NCI-H1105 treated with DMSO at 0.1 percent for 48 hours (cell line): ENCODE measurements at places on chromosomes 4 and X.

DNA sequence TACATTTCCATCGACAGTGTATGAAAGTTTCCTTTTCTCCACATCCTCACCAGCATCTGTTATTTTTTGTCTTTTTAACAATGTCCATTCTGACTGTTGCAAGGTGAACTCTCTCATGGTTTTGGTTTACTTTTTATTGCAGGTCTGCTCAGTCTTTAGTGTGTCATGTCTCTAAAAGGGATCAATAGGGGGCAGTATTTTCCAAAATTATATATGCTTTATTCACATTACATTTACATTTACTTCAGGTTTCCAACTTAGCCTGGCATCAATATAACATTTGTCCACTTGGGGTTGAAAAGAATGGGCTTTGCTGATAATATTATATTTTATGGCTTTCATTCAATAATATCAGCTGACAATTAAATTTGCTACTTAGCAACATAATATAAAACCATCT is 265.0 kb upstream of the SLITRK2 start:
- no peak for DNase-seq

- DNase-seq, result no peak
These were observed 98.7 kb upstream of the CBLL2 start for GRCh38 chrX:22173966-22174365.

- no peak for DNase-seq
These were observed 62.7 kb upstream of the GPC4 start for GRCh38 chrX:133477986-133478385.

DNA sequence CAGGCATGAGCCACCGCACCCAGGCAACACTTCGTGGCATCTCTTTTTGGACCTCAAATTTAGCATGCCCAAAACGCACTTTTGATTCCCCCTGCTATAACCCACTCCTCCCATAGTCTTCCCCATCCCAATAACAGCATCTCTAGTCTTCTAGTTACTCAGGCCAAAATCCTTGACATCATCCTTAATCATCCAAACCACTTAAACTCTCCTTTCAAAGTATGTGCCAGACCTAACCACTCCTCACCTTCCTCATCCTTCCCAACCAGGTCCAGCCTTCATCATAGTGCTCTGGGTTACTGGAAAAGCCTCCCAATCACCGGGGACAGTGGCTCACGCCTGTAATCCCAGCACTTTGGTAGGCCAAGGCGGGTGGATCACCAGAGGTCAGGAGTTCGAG is 41.9 kb downstream of the AFAP1 start:
- no peak for DNase-seq

DNA sequence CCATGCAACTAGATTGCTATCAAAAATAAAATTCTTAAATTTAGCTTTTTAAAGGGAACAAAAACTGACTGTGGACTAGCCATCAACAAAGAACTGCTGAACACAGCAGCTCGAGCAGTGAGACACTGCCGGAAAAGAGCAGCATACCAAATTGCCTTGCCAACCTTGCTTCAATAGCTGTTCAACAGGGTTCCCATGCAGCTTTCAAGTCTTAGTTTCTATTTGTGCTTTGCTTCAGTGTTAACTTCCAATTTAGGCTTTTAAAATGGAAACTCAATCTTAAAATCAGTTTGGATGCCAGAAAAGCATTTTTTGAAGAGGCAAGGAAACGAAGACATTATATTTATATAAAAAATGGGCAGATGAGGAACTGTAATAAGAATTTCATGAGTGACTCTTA is 463.4 kb upstream of the MAGEB18 start:
- no peak for DNase-seq

DNA sequence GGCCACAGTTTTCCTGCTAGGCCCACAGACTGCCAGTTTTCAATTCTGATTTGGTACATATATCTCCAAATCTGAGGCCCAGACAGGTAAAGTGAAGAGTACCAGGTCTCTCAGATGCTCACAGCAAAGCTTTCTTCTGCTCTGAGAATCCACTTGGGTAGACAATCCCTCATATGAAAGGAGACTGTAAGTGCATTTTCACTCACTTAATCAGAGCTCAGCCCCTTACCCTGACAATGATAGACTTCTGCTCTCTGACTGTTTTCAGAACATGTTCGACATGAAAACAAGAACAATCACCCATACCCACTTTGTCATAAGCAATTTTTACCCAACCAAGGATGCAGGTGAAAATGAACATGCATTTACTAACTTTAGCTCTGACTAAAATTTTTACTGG is 7.1 kb downstream of the GPRIN3 start:
- DNase-seq, result no peak

DNA sequence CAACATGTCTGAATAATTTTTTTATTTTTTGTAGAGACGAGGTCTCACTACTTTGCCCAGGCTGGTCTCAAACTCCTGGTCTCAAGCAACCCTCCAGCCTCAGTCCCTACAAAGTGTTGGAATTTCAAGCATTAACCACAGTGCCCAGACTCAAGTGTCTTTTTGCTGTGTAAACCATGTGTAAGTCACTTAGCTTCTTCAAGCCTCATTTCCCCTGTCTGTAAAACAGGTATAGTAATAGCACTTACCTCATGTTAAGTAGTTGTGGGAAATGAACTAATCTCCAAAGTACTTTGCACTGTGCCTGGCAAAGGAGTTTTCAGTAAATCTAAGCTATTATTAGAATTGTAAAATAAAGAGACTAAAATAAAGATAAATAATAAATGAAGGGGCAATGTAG is 35.7 kb downstream of the STBD1 start:
- DNase-seq, result no peak

DNA sequence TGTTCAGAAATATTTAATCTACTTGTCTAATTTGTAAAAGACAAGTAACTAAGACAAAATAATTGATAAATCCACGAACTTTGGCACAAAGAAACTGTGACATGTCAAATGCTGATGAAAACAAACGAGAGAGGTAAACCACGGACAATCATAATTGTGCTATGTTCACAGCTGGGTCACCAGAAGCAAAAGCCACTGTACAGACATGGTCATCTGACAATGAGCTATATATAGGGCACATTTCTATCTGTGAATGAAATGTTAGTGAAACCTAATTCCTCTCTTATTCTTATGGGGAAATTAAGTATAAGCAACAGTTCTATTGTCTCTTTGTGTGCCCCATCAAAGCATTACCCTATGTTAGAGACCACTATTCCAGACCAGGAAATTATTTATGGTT is 444.0 kb upstream of the TRAM1L1 start:
- no peak for DNase-seq

GRCh38 chr4:165799384-165799815 is 73.6 kb upstream of the TLL1 start:
- DNase-seq, result no peak

DNA sequence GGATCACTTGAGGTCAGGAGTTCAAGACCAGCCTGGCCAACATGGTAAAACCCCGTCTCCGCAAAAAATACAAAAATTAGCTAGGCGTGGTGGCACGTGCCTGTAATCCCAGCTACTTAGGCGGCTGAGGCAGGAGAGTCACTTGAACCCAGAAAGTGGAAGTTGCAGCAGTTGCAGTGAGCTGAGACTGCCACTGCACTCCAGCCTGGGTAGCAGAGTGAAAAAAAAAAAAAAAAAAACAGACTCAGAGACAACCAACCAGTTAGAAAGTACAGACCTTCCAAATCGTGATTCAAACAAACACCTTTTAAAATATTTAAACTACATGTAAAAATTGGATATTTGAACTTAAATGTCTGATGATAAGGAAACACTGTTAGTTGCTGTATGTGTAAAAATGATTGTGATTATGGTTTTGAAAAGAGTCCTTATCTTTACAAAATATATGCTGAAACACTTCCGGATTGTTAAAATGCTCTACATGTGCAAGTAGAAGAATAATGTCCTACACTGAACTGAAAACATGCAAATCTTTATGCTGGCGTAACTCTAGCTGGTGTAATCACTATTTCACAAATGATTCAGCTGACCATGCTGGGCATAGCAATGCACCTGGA is 37.8 kb downstream of the SH3KBP1 start:
- DNase-seq, result no peak

DNA sequence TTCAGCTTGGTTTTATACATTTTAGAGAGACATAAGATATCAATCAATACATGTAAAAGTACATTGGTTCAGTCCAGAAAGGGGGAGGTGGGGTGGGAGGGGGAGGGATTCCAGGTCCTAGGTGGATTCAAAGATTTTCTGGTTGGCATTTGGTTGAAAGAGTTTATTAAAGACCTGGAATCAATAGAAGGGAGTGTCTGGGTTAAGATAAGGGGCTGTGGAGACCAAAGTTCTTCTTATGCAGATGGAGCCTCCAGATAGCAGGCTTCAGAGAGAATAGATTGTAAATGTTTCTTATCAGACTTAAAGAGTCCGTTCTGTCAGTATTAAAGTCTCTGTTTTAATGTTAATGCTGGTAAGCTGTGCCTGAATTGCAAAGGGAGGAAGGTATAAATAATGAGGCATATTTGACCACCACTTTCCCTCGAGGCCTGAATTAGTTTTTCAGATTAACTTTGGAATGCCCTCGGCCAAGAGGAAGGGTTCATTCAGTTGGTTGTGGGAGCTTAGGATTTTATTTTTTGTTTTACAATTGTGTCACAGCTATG is 169.9 kb downstream of the AASDH start:
- DNase-seq, result no peak

DNA sequence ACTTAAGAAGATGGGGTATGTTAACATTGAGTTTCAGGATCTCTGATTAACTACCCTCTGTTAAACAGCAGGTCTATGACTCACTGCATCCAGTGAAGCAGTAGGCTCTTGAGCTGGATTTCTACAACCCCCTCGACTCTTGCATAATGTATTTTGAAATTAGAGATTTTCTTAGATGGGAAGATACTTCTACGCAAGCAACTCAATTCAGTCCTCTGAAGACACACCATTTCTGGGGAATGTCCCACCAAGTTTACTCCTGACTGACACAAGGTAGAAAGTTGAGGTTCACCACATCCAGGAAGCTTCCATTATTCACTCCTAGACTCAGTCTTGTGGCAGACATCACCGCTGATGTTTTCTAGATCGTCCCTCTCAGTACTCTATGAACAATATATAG is 12.9 kb downstream of the PALLD start:
- no peak for DNase-seq

DNA sequence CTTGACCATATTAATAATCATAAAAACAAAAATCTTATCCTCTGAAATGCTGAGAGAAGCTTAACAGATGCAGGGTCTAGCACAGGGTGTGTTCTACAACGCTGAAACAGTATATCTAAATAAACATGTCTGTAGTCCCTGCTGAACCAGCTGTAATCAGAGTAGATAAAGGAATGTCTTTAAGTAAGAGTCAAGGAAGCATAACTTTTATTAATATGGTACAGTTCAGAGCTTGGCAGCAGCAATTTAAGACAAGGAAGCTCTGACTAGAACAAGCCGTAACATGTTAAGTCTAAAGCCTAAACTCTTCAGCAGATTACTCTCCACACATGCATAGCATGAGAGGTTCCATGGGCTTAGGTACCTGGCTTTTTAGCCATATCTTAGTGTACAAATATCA is 36.1 kb downstream of the NFKB1 start:
- no peak for DNase-seq

- DNase-seq, result no peak
These were observed 41.5 kb downstream of the QRFPR start for GRCh38 chr4:121339307-121339706.

- no peak for DNase-seq
These were observed 144.1 kb downstream of the FRYL start for GRCh38 chr4:48635980-48636379.

GRCh38 chr4:135804785-135805184 is 1603.2 kb upstream of the PABPC4L start:
- DNase-seq, result no peak

- no peak for DNase-seq
These were observed 43.6 kb downstream of the RTL9 start for GRCh38 chrX:110402091-110402849.

GRCh38 chr4:36249610-36250009 is 5.3 kb upstream of the ARAP2 start:
- DNase-seq, result no peak

DNA sequence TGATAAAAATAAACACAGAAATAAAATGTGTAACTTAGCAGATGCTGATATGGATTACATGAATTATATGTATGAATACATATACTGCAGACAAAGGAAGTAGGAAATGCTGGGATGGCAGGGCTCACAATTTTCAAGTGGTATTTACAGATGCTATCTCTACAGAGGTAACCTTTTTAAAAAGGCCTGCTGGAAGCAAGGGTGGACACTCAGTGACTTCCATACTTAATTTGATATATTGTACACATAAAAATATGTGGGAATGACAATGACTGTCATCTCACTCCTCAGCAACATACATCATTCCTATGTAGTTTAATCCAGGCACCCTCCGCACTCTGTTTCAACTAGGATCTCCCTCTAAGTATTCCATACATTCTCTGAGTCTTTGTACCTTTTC is 452.9 kb downstream of the DTHD1 start:
- DNase-seq, result no peak

DNA sequence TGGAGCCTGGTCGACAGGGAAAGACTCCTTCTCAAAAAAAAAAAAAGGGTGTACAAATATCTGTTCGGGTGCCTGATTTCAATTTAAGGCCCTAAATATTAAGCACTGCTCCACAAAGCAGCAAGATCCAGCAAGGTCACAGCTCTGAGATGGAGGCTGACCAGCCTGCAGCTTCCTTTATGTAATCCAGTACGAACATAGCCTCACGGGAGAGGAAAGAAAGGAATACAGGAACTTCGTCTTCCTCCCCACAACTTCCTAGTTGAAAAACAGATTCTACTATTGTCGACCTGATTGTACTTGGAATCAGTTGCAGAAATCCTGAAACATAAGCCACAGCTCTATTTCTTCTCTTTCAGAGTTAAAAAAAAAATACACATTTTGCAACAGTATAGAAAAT is 53.5 kb upstream of the TBC1D9 start:
- DNase-seq, result no peak

DNA sequence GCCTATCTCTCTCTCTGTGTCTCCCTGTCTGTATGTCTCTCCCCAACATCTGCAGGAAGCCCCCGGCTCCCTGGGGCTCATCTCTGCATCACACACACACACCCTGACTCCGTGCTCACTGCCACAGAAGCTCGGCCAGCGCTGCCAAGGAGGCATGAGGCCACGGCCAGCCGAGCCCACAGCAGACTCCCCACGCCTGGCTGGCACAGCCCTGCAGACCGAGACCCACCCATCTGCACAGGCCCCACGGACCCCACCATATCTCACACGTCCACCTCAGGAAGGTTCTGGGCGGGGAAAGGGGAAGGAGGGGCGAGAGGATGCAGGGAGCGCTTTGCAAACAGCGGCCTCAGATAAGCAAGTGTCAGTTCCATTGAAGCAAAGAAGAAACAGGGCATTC is 28.5 kb upstream of the SLC25A6 start:
- no peak for DNase-seq
